ENCODE measurements at places on chromosomes 1 and 21.

DNA sequence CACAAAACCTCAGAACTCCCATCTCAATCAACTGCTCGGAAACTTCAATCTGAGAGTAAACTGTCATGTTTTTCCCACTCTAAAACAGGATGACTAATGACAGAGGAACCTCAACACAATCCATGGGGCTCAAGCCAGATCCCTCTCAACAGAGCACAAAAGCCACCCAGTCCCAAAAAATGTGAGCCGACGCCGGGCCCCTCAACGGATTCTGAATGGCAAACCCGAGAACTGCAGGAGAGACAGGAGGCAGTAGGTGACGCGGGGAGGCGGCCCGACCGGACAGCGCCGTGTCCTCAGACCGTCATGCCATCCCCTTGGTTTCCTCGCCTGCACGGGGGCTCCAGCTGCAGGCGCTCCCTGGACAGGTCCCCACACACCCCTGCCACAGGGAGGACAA lies 53.4 kb downstream of the SSBP3 start:
- no peak for DNase-seq

- no peak for DNase-seq
Observed at GRCh38 chr1:62077821-62078220, 116.8 kb upstream of the L1TD1 start.

- DNase-seq = no peak
Observed at GRCh38 chr1:169779970-169780369, 14.7 kb downstream of the METTL18 start.

GRCh38 chr1:24501371-24502064 lies 1.1 kb upstream of the RCAN3 start:
- DNase-seq = peak; percentile 9

GRCh38 chr1:151803915-151804314 lies 1.3 kb downstream of the LINGO4 start:
- DNase-seq = no peak

Measured in large intestine (tissue), 12 donors.